ENCODE measurements at places on chromosomes 4 and X.

DNA sequence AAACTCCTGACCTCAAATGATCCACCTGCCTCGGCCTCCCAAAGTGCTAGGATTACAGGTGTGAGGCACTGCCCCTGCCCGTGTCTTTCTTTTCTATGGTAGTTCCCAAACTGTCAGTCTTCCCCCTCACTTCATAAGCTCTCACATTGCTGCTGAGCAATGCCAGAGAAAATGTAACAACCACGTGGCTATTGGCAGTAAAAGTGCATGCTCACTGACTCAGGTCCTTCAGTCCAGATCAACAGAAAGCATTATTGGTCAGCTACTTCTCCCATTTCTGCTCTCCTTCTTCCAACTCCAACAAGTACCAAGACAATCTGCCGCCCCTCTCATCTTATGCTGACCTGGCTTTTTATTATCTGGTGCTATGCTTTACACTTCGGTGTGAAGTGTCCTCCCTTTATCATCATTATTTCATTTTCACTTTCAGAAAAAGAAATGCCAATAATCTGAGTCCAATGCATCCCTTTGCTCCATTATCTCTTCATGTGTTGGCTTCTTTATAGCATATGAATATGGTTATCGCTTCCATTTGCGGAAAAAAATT, 133.8 kb upstream of the UGT8 start:
- DNase-seq = no peak

- no peak for DNase-seq
These were observed 86.2 kb upstream of the CAMK2D start for GRCh38 chr4:113847710-113848109.

DNA sequence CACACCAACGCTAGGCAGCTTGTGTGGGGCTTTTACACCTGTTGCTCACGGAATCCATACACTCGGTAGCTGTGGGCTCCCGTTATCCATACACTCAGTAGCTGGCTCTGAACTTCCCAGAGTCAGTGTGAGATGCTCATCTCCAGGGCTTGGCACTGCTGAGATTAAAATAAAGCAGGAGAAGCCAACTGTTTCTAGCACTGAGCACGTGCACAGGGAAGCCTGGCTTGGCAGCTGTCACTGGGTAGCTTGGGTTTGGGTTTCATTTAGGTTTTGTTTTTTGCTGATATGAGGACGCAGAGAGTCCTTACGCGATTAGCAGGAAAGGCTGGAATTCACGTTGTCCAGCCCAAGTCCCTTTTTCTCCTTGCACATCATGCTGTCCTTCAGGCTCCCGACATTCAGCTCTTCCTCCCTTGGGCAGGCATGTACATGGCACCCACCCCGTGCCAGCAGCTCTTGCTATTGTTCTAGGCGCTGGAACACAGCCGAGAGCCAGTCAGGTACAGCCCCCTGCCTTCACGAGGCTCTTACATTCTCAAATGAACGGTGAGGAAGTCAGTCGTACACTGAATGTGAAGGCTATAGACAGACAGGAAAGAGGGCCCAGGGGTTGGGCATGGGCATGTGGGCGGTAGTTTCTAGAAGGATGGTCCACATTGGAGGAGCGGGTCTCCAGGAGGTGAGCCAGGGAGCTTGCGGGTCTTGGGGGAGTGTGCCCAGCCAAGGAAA, 25.9 kb downstream of the NSG1 start:
- DNase-seq = no peak

GRCh38 chrX:16924631-16925480, 21.6 kb upstream of the REPS2 start:
- no peak for DNase-seq

DNA sequence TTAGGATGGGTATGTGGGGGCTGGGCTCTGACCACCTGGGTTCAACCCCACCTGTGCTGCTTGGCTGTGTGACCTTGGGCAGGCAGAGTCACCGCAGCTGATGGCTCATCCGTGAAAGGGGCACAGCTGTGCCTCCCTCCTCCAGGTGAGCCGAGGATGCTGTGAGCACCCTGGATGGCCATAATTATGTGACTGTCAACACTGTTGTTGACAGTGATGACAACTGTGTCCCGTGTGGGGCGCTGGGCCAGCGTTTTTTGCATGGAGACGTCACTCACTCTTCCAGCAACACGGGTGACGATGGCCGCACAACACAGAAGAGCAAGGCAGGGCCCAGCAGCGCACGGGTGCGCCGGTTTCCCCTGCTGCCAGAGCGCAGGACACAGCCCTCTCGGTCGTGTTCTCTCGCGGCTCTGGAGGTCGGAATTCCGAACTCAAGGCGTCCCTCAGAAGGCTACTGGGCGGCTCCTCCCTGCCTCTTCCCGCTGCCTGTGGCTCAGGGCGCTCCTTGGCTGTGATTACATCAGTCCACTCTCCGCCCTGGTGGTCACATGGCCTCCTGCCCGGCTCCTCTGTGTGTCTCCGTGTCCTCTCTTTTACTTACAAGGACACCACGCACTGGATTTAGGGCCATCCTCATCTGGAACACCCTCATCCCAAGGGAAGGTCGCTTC, 1.3 kb downstream of the SH3TC1 start:
- DNase-seq = no peak

GRCh38 chrX:28498658-28499057, 88.6 kb upstream of the IL1RAPL1 start:
- no peak for DNase-seq

GRCh38 chrX:140508958-140509357, 4.1 kb upstream of the SOX3 start:
- DNase-seq = no peak

DNA sequence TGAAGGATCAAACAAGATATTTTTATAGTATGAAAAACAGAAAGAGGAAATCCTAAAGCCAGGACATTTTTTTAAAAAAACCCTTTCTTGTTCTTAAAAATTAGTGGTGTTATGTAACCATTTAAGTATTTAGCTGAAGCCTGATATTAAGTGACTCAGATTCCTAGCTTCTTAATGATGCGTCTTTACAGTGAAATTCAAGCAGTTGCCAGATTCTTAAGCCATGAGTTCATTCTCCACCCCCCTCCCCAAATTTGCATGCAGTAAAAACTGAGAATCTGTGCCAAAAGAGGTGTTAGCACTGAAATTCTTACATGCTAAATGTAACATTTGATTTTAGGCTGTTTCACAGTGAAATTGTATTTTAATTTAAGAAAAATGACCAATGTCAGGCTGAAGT, 180.8 kb downstream of the RAPGEF2 start:
- DNase-seq = no peak

GRCh38 chr4:5691491-5692132, 16.7 kb downstream of the EVC2 start:
- DNase-seq = no peak

DNA sequence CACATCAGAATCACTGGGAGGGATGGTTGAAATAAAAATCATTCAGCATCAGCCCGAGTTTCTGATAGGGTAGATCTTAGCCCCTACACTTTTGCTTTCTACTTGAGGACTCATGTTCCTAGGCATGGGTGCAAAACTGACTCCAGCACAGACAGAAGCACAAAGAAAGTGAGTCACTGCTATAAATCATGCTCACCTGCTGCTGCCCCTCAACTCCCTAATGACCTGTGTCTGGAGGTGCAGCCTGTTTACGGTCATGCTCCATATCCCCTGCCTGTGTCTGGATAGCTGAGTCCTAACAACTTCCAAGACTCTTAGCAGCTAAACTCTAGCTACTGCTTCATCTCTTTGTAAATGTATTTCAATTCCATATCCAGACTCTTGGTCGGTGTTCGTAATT, 57.8 kb downstream of the ADGRA3 start:
- no peak for DNase-seq

DNA sequence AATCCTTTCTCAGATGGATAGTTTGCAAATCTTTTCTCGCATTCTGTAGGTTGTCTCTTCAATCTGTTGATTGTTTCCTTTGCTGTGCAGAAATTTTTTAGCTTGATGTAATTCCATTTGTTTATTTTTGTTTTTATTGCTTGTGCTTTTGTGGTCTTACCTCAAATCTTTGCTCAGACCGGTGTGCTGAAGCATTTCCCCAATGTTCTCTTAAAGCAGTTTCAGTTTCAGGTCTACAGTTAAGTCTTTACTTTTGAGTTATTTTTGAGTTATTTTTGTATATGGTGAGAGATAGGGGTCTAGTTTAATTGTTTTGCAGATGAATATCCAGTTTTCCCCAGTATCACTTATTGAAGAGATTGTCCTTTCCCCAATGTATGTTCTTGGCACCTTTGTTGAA, 18.2 kb upstream of the SLC25A14 start:
- no peak for DNase-seq

DNA sequence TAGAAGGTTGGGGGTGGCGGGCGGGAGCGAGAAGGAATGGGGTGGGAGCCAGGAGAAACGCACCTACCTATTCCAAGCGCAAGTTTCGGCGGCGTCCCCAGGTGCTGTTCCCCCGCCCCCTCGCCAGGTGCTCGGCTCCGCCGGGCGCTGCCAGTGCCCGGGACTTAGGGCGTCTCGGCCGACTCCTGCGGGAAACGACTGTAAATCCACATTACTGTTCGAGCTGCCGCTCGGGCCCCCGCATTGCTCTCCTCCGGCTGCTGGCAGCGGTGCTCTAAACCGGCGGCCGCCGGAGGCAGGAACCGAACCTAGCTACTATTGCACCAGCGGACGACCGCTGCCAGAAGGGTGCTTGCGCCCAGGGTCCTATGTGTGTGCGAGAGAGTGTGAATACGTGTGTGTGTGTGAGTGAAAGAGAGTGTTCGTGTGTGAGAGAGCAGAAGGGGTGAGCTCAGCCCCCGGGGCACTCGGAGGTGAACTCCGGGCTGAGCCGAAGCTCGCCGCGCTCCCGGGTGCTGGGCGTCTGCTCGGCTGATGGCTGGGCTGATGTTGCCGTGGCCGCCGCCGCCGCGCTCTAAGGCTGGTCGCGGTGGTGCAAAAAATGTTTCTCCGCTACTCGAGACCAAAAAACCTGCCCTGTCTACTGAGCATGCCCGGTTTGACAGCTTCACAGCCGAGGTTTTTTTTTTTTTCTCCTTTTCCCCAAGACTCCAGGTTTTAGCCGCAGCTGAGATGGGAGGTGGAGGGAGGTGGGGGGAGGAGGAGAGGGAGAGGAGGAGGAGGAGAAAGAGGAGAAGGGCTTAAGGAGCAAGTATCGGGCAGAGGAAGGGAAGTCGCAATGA, 115.7 kb upstream of the TEX13C start:
- DNase-seq = no peak

DNA sequence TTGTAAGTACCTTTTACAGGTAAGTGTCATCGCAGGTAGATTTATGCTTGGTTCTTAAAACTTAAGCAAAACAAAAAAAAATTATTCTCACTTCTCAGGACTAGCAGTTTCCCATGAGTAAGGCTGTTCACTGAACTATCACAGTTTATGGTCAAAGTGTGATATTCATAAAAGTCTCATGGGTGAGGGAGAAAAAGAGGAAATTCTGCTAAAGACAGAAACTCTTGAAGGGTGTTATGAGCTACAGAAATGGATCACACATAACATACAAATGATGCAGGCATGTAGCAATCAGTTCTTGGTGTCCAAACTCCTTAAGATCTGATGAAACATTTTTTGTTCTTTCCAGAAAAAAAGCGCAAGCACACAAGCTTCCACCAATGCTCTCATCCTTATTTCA, 8.5 kb downstream of the RAB9A start:
- no peak for DNase-seq

- no peak for DNase-seq
These were observed 20.5 kb downstream of the DDIT4L start for GRCh38 chr4:100169491-100170485.

GRCh38 chrX:69613946-69614345, 2.0 kb upstream of the EDA start:
- no peak for DNase-seq

- no peak for DNase-seq
These were observed 2108.9 kb upstream of the TENM3 start for GRCh38 chr4:180134091-180134866.

DNA sequence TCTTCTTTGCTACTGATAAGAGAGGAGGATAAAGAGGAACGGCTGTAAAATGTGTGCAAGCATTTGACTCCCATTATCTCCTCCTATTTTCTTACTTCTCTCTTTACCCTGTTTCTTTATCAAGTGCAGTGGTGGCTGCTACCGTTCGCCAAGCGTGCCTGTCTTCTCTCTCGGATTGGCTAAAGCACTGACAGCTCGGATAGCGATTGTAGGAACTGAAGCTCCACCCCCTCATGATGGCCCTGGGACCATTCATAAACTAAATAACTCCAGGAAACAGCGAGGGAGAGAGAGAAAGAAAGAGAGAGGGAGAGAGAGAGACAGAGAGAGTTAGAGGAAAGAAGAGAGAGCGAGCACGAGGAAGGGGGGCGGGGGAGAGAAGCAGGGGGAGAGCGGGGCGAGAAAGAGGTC, 305 bp upstream of the MAB21L2 start:
- no peak for DNase-seq

GRCh38 chrX:21973321-21974010, 33.0 kb downstream of the SMS start:
- DNase-seq = no peak

DNA sequence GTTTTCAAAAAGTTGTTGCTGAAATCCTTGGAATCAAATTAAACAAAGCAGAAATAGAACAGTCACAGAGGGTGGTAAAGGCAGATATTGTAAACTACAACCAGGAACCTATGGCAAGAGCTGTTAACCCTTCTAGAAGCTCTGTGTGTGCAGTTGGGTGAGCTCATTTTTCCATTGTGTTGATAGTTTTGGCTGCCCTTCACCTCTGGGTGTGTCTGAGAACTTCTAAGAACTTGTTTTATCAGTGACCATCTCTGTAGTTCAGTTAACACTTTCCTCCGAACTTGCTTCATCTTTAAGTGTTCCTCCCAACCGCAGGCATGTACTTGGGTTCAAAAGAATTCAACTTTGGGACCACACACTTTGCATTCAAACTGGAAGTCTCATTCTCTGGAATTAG, 32.7 kb downstream of the RBMX start:
- DNase-seq = no peak

DNA sequence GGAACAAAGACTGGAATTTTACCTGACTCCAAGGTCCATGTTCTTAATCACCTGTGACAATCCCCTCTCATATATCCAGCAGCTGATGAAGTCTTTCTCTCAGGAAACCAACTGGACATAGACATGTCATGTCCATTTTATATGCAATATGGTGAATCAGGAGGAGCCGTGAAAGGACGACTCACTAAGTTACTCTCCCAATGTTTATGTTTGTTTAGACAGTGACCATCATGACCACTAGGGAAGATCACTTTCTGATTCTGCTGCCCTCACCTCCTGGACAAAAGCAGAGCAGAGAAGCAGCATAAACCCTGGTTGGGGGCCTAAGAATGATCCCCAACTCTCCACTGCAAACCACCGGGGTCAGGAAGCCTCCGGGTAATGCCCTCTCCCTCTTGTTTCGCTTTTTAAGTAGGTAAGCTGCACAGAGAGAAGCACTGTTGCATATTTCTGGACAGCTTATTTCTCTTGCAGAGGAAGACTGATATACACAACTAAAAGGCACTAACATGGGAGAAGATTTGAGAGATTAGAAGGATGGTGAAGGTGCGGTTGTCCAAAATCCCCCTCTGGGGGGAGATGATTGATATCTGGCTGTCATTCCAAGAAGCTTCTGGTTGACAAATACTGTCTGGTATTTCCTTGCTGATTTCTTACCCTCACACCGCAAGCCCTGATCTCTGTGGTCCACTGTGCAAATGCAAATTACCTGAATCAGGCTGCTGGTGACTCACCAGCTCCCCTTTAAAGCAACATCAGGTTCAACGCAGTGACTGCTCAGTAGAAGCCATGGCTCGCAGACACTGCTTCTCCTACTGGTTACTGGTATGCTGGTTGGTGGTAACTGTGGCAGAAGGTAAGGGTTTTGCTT, at the start of gene ODAPH:
TSS of gene ODAPH (plus strand) at position 773 of the 871 bp plus-strand sequence. CDS start at position 790, 17 bp downstream.
- DNase-seq = no peak
